ENCODE measurements at places on chromosomes 4 and X. TPM values are rescaled to one million over a fixed set of nuclear protein-coding genes. Genes with fewer than 3 reads are reported as not detected.
A peak's percentile ranks its signal among the peaks of the same experiment; 100 is the strongest.

- no peak overlapping the region for H3K27ac ChIP-seq
- no peaks in the 10 kb centered on the region for H3K27me3 ChIP-seq
- H3K4me3 ChIP-seq, result no peak overlapping the region
- H3K4me1 ChIP-seq, result no peaks in the 10 kb centered on the region
- no peak for DNase-seq
Observed at GRCh38 chrX:40671126-40671525, 23.8 kb upstream of the CXorf38 start.

DNA sequence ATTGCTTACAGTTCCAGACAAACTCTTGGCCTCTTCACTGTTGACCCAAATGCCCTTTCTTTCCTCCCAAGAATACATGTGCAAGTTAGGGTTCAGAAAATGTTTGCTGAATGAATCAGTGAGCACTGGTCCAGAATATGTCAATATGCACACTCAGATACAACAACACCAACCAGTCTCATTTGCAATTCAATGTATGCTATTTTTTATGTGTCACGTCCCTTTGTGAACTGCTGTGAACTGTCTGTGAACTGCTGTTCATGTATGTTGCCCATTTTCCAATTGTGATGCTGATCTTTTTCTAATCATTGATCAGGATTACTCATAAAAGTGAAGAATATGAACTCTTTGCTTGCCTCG, 17.8 kb downstream of the GAB3 start:
- peak overlapping the region; percentile 93 for H3K27ac ChIP-seq
- no peaks in the 10 kb centered on the region for H3K27me3 ChIP-seq
- no peak for DNase-seq
- H3K36me3 ChIP-seq, result no peaks in the 10 kb centered on the region
- H3K4me3 ChIP-seq, result no peak overlapping the region
- H3K4me1 ChIP-seq, result peaks cover 95% of the 10 kb centered on the region

The ZNF711 gene
- 2.2 TPM for polyA plus RNA-seq

- no peaks in the 10 kb centered on the region for H3K4me1 ChIP-seq
- H3K27me3 ChIP-seq, result no peaks in the 10 kb centered on the region
- no peak for DNase-seq
- no peak overlapping the region for H3K4me3 ChIP-seq
- H3K36me3 ChIP-seq, result no peaks in the 10 kb centered on the region
Observed at GRCh38 chr4:120228086-120228485, 161.4 kb upstream of the MAD2L1 start.

DNA sequence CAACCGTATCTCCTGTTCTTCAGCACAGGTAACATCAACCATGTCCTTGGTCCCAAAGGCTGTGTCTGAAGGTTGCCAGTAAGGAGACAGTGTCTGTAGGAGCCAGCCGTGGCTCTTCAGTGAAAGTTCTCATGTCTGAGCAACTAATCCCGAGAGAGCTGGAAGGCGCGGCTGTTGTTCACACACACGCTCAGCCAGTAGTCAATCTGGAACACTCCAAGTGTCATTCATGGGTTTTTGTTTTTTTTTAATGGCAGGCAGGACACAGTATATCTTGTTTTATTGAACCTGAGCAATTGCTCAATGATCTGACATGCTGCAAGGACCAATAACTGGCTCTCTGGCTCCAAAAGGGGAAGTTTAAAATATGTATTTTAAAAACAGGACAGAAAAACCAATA, 48.4 kb upstream of the MAP3K15 start:
- H3K27ac ChIP-seq, result no peak overlapping the region
- DNase-seq, result no peak
- no peaks in the 10 kb centered on the region for H3K36me3 ChIP-seq
- H3K4me3 ChIP-seq, result no peak overlapping the region

The EDA2R gene
- 1.5 TPM for polyA plus RNA-seq

The MAOA gene
- 8.7 TPM for polyA plus RNA-seq

- H3K36me3 ChIP-seq, result no peaks in the 10 kb centered on the region
- no peak overlapping the region for H3K4me3 ChIP-seq
- no peak for DNase-seq
- H3K27ac ChIP-seq, result no peak overlapping the region
- no peaks in the 10 kb centered on the region for H3K27me3 ChIP-seq
Observed at GRCh38 chrX:29726811-29727210, 488.6 kb upstream of the MAGEB2 start.

GRCh38 chr4:102348701-102349100, 3.4 kb upstream of the SLC39A8 start:
- H3K36me3 ChIP-seq, result no peaks in the 10 kb centered on the region
- H3K4me1 ChIP-seq, result peaks cover 17% of the 10 kb centered on the region
- no peak for DNase-seq
- H3K27me3 ChIP-seq, result peaks cover 4% of the 10 kb centered on the region
- H3K27ac ChIP-seq, result no peak overlapping the region

The HADH gene
- polyA plus RNA-seq, result 19.0 TPM

DNA sequence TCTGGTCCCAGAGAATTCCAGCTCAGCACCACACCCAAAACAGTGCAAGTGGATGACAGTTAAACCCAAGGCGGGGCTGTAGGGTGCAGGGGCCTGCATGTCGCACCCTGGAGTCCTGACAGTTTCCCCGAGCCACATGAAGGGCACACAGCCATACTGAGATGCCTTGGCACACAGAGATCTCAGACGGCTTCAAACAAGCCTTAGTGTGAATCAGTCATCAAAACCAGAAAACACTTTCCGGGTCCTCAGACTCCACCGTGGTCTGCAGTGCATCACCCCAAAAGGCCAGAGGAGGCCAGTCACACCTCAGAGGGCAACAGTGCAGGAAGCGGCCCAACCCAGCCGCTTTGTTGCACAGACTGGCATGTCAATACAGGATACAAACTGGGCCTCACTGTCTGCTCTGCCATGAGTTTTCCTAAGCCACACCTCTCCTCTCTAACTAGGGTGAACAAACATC, 64.6 kb upstream of the ENPP6 start:
- H3K36me3 ChIP-seq, result no peaks in the 10 kb centered on the region
- no peaks in the 10 kb centered on the region for H3K4me1 ChIP-seq
- H3K27ac ChIP-seq, result no peak overlapping the region
- no peak for DNase-seq

DNA sequence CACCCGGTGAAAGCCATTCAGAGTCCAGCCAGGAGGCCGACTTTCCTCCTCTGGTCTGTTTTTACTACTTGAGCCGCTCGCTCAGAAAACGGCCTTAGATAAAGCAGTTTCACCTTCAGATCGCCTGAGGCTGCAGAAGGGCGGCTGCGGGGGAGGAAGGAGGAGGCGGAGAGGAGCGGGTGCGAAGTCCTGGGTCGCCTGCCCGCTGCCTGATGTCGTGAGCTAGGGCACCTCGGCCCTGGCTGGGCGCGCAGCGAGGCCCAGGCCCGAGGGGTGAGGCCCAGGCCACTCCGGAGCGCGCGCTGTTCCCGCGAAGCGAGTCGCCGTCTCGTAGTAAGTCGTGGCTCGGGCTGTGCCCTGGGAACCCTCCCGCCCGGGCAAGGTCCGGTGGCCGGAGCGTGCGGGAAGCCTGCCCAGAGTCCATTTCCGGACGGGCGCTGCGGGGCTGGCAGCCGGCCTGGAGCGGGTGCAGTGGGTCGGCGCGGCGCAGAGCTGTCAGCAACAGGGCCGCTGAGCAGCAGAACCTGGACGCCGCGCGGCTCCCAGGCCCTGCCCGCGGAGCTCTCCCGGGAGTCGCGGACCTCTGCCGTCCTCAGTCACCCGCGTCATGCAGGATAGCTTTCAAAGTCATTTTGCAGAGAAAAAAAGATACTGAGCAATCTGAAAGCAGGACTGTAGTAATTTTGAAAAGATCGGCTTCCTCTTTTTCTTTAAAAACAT, 18.6 kb downstream of the TRIM2 start:
- peak; percentile 69 for DNase-seq
- no peaks in the 10 kb centered on the region for H3K36me3 ChIP-seq
- H3K27ac ChIP-seq, result peak overlapping the region; percentile 57
- no peaks in the 10 kb centered on the region for H3K27me3 ChIP-seq
- peak overlapping the region; percentile 73 for H3K4me3 ChIP-seq

GRCh38 chr4:37881811-37882210, 9.1 kb upstream of the TBC1D1 start:
- H3K4me3 ChIP-seq, result no peak overlapping the region
- no peaks in the 10 kb centered on the region for H3K27me3 ChIP-seq
- DNase-seq, result no peak
- H3K36me3 ChIP-seq, result no peaks in the 10 kb centered on the region
- H3K27ac ChIP-seq, result no peak overlapping the region

The PSAPL1 gene
- polyA plus RNA-seq, result not detected

GRCh38 chrX:44903107-44903506, 30.1 kb downstream of the KDM6A start:
- DNase-seq, result peak; percentile 46
- H3K27ac ChIP-seq, result no peak overlapping the region
- peaks cover 11% of the 10 kb centered on the region for H3K4me1 ChIP-seq
- no peaks in the 10 kb centered on the region for H3K36me3 ChIP-seq
- no peaks in the 10 kb centered on the region for H3K27me3 ChIP-seq

The MTMR8 gene
- 0.24 TPM for polyA plus RNA-seq

DNA sequence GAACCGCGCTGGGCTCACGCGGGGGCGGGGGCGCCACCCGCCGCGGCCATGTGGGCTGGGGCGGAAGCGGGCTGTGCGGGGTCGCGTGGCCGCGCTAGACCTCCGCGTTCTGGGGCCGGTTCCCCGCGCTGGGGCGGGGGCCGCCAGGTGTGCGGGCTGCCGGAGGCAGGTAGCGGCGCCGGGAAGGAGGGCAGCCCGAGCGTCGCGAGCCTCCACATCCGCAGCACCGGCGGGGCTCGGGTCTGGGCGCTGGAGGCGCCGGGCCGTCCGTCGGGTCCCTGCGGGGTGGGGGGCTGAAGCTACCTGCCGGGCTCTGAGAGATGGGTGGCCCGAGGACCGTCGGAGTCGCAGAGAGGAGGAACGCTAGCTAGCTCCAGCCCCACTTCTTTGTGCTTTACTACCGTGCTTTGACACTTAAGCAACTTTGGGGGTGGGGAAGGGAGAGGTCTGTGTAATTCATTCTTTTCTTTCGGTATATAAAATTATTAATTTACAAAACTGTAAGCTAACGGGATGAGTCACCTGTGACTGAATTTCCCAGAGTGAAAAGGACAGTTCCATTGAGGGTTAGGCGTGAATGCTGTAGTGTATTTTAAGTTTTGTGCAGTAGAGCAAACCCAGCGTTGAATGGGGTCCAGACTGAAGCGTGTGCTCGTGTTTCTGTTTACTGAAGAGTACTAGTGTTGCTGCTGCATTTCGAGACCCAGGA, 689 bp downstream of the METAP1 start:
- H3K4me3 ChIP-seq, result peak overlapping the region; percentile 64
- peak; percentile 29 for DNase-seq

DNA sequence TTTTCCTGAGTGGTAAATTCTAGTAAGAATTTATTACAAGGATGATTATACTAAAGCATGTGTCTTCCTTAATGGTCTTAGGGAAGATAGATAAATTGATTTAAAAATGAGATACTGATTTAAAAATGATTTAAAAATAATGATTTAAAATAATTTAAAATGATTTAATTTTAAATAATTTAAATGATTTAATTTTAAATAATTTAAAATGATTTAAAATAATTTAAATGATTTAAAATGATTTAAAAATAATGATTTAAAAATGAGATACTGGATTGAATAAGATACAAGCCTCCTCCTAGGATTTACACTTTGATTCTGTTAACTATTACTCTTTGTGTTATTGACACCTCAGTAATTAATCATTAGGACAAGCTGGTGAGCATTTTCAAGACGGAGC, 59.0 kb downstream of the COX7B2 start:
- DNase-seq, result no peak
- no peaks in the 10 kb centered on the region for H3K36me3 ChIP-seq
- no peak overlapping the region for H3K4me3 ChIP-seq
- H3K27me3 ChIP-seq, result no peaks in the 10 kb centered on the region

GRCh38 chrX:78643874-78644273, 15.3 kb downstream of the RTL3 start:
- no peaks in the 10 kb centered on the region for H3K27me3 ChIP-seq
- H3K4me1 ChIP-seq, result no peaks in the 10 kb centered on the region
- H3K4me3 ChIP-seq, result no peak overlapping the region
- no peak for DNase-seq
- no peaks in the 10 kb centered on the region for H3K36me3 ChIP-seq

DNA sequence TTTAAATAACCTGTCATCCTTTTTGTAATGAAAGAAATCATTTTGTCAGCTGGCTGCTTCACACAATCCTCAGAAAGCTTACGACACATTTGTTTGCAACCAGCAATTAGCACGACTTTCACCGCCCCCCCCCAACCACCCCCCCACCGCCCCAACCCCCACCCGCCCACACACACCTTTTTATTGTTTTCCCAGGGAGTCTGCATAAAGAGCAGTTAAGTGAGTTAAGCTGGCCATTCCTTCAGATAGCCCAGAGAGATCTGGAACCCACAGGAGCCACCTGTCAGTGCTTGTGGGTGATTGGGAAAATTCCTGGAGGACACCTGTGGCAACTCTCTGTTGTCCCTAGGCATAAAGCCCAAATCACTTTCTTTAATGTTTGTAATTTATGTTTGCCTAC, 175.7 kb upstream of the FMR1 start:
- no peak for DNase-seq
- no peak overlapping the region for H3K4me3 ChIP-seq
- H3K36me3 ChIP-seq, result no peaks in the 10 kb centered on the region
- no peaks in the 10 kb centered on the region for H3K4me1 ChIP-seq

GRCh38 chr4:87092389-87093141, 127.9 kb downstream of the KLHL8 start:
- H3K36me3 ChIP-seq, result peaks cover 4% of the 10 kb centered on the region
- H3K4me3 ChIP-seq, result no peak overlapping the region
- H3K4me1 ChIP-seq, result peaks cover 34% of the 10 kb centered on the region
- no peaks in the 10 kb centered on the region for H3K27me3 ChIP-seq
- peak overlapping the region; percentile 68 for H3K27ac ChIP-seq

GRCh38 chrX:37692918-37693317, 7.3 kb downstream of the XK start:
- no peaks in the 10 kb centered on the region for H3K36me3 ChIP-seq
- H3K27ac ChIP-seq, result no peak overlapping the region
- H3K27me3 ChIP-seq, result no peaks in the 10 kb centered on the region
- no peak overlapping the region for H3K4me3 ChIP-seq
- no peak for DNase-seq

- no peaks in the 10 kb centered on the region for H3K4me1 ChIP-seq
- DNase-seq, result no peak
- H3K27ac ChIP-seq, result no peak overlapping the region
- no peak overlapping the region for H3K4me3 ChIP-seq
- H3K36me3 ChIP-seq, result no peaks in the 10 kb centered on the region
Observed at GRCh38 chr4:56806666-56807065, 14.8 kb downstream of the SPINK2 start.

DNA sequence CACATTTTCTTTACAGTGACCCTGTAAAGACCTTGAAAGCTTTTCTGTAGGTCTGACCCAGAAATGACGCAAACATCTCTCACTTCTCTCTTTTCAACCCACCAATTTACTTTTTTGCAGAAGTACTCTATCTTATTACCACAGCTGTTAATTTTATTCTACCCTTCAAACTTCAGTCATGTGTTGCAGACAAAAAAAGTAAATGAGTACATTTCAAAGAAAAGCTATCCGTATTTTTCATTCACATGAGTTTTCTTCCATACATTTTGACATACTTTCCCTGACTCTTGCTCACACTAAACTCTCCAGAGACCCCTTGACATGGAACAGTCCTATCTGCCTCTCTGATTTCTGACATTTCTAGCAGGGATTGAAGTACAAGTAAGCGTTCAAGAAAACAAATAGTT, 51.7 kb downstream of the SLC7A11 start:
- H3K27me3 ChIP-seq, result no peaks in the 10 kb centered on the region
- no peak for DNase-seq
- peaks cover 21% of the 10 kb centered on the region for H3K4me1 ChIP-seq
- H3K4me3 ChIP-seq, result no peak overlapping the region

The HPSE gene
- polyA plus RNA-seq, result 3.7 TPM

GRCh38 chr4:94757192-94758140, at the start of gene BMPR1B:
Gene BMPR1B (plus strand): TSS chr4:94757955. CDS start chr4:95104425, 346,470 bp downstream.
- peak within 1 kb of the TSS; percentile 71 for H3K4me3 ChIP-seq
- no peaks in the 10 kb centered on the region for H3K36me3 ChIP-seq
- H3K4me1 ChIP-seq, result peaks cover 8% of the 10 kb centered on the region
- peak; percentile 75 for DNase-seq
- no peaks in the 10 kb centered on the region for H3K27me3 ChIP-seq
- no peak within 1 kb of the TSS for H3K27ac ChIP-seq

The KLB gene
- polyA plus RNA-seq, result 0.02 TPM

The CT45A1 gene
- polyA plus RNA-seq, result not detected

All from endothelial cell of umbilical vein (primary cell).